Head of caudate nucleus (tissue), 42 donors: ENCODE measurements at places on chromosomes 12 and 14.

- DNase-seq, result peak; percentile 32
Measured at GRCh38 chr12:95820096-95820703, 29.6 kb upstream of the NTN4 start.

- DNase-seq, result no peak
Measured at GRCh38 chr12:116613256-116613655, 54.1 kb downstream of the MAP1LC3B2 start.

DNA sequence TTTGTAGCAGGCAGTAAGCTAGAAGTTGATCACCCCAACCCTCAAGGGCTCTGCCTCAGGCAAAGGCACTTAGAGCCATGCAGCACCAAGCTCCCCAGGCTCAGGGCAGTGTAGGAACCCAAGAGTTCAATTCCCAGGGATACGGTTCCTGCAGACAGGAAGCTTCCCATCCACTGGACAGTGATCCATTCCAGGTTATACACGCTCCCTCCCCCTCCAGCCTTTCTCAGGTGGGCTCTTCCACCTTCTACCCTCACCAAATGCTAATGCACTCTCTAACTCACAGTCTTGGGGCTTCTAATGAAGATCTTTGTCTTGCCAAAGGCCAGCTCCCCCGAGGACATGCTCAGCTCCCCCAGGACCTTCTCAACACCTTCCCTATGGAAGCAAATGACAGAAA is 12.7 kb downstream of the MYO1A start:
- DNase-seq, result no peak

DNA sequence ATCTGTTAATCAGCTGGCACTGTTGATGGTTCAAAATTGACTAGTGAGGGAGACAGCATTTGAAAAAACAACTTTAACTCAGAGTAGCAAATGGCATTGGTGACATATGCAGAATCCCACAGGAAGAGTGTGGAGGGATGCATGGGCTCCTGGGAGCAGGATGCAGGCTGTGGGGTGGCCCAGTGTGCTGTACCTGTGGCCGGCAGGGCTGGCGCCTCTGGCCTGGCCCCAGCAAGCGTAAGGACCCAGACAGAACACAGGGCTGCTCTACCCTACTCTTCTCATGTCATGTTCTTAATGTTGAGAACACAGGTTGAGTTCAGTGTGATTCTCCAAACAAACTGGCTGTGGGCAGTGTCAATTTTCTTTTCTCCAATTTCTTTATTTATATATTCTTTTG is 33.4 kb downstream of the DDX51 start:
- DNase-seq, result no peak

DNA sequence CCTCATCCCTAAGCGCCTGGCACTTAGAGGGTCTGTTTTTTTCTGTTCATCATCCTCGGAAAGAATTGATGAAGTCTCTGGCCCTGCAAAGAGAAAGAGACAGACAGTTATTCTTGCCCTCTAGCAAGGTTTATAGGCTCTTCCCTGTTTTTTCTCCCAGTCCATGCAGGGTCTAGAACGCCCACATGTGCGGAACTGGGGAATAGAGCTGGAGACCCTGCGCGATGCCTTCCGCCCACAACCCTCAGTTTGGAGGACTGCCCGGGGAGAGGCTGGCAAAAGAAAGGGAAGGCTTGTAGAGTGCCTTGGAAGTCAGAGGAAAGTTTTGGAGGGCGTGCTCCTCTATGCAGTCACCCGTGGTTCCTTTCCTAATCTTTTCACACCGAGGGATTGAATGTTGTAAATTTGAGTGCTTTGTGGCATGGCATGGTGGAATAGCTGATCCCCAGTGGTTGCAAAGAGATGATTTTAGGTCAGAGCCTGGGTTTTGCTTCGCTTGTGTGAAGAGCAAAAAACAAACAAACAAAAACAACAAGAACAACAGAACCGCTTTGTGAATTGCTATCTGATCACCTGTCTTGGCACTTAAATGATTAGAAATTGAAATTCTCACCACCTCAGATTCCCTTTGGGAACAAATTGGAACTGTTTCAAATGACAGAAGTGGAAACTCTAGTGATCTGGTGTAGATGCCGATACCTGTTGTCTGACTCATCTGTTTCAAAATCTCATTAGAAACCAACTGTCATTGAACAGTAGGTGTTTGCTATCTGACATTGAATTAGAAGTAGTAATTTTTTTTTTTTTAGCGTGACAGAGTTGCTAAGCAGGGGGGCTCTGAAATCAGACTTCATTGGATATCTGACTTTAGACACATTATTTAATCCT is 947 bp downstream of the GAS2L3 start:
- no peak for DNase-seq
